Amygdala (tissue), 56 donors: ENCODE measurements at places on chromosomes 7 and 10.

DNA sequence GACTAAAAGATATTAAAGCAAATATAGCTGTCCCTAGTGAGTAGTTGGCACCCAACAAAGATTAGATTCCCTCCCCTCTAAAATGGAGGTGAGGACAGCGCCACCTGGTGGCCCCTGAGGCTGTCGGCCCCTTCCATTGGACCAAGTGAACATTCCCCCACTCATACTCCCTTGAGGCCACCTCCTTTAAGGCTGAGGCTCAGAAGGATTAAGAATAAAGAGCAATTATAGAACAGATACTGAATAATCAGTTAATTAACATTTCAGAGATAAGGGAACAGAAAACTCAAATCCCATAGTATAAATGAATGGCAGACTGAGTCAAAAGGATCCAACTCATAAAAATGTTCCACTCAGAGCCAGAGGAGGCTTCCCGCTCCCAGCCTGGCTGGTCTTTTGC lies 130.4 kb upstream of the GHITM start:
- DNase-seq = no peak

- DNase-seq = no peak
Observed at GRCh38 chr10:72333112-72334015, 21.4 kb downstream of the DNAJB12 start.

DNA sequence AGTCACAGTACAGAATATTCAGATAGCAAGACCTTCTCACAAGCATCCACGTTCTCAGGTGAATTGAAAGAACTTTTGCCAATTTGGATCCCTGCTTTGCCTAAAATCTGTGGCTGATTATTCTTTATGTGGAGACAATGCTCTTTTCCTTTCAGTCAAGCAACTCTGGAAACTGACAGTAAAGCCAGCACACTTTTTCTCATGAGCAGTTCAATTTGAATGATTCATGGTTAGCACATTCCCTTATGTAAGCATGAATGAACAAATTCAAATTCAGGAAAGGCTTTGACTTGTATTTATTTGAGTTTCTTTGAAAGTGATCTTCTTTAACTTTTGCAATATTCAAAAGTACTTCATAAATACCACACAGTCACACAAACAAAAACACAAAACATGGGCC lies 57.6 kb downstream of the MEOX2 start:
- DNase-seq = no peak

- DNase-seq = no peak
Observed at GRCh38 chr7:40239755-40240303, 105.0 kb downstream of the SUGCT start.

DNA sequence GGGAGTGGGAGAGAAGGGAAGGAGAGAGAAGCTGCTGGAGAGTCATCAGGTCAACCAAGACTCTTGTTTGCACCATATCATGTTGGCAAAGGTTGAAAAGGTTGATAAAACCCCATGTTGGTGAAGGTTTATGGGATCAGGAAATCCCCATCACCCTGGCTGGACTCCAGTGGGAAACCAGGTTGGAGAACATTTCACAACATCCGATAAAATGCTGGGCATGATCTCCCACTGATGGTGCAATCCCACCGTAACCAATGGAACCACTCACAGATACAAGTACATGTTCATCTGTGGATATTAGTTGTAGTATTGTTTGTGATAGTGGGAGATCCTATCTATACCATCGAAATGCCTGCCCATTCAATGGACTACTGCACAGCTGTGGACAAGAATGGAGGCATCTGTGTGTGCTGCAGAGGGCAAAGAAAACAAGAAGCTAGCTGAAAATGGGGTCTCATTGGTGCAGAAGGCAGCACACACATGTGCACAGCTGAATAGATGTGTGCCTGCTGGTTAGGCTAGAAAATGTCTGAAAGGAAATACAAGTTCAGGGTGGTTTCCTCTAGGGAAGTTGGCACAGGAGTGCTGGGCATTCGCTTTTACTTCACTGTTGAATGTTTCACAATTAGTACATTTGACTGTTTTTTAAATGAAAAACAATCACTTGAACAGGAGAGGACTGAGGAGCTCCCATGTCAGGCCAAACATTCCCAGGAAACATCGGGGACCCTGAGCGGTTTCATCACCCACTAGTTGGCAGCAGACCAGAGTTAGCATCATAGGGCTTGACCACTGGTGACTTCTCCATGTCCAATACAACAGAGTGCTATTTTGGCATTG lies 80.4 kb upstream of the MGMT start:
- no peak for DNase-seq

DNA sequence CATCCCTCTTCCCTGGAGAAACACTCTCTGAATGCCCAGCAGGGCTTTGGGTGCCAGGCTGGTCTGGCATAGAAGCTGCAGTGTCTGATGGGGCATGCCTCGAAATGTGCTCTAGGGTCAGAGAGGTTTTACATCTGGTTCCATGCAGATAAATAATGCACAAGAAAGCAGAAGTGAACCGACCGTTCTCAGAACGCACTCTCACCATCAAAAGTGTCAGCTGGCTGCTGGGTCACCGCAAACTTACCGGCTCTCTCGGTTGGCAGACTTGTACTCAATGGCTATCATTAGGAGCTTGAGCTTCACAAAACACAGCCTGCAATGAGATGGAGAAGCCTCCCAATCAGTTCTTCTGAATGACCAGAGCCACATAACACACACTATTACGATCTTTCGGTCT lies 610.0 kb downstream of the KCNMA1 start:
- no peak for DNase-seq

- DNase-seq = no peak
Observed at GRCh38 chr10:97456034-97456685, 10.2 kb downstream of the ZDHHC16 start.

GRCh38 chr7:44366986-44367385 lies 41.6 kb upstream of the CAMK2B start:
- no peak for DNase-seq

DNA sequence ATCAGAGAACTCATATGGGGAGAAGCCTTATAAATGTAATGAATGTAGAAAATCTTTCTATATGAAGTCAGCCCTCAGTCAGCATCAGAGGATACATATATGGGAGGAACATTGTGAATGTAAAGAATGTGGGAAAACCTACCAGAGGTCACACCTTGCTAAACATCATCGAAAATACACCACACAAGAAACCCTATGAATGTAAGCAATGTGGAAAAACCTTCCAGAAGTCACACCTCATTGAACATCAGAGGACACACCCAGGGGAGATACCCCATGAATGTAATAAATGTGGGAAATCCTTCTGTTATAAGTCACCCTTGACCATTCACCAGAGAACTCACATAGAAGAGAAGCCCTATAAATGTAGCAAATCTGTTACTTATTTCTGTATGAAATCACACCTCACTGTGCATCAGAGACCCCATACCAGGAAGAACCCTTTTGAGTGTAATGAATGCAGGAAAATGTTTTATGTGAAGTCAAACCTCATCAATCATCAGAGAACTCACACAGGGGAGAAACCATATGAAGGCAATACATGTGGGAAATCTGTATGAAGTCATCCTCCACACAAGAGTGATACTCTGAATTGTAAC lies 30.8 kb downstream of the ZNF12 start:
- DNase-seq = no peak

GRCh38 chr7:37420946-37421695 lies 27.5 kb downstream of the ELMO1 start:
- no peak for DNase-seq

DNA sequence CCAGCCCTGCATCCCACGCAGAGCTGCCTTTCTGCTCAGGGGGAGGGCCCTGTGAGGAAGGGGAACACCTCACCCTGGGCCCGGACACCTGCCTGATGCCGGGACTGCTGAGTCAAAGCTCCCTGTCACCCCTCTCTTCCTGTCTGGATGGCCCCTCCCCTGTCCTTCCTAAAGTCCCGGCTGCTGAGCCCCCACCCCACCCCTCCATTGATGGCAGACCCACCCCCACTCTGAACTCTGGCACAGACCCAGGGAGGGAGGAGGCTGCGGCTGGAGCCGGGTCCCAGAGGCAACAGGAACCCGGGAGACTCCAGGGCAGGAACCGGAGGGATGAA lies 78.7 kb downstream of the ELFN1 start:
- DNase-seq = no peak

DNA sequence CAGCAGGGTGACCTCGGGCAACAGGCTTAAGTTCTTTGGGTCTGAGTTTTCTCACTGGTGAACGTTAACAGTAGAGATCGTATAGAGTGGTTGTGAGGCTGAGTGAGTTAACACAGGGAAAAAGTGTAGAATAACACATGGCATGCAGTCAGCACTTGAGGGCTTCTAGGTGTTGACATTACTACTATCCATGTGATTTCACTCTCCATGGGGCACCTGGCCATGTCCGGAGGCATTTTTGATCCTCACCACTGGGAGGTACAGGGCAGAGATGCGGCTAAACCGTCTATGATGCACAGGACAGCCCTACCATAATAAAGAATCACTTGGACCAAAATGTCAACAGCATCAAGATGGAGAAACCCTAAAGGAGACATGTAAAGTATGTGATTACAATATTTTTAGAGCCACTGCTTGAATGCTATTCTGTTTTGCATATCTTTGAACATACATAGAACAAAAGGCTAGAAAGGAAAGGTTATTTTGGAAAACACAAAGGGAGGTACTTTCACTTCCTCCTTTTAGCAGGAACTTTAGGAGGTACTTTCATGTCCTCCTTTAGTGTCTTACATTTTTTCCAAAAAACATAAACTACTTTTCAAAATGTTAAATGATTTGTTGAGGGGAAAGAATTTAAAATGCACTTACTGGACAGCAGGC lies 44.3 kb downstream of the NOD1 start:
- no peak for DNase-seq
